Glutamatergic neuron (in vitro differentiated cells): ENCODE measurements at places on chromosomes 11 and 22. TPM values are rescaled to one million over a fixed set of nuclear protein-coding genes. Genes with fewer than 3 reads are reported as not detected.
A peak's percentile ranks its signal among the peaks of the same experiment; 100 is the strongest.

DNA sequence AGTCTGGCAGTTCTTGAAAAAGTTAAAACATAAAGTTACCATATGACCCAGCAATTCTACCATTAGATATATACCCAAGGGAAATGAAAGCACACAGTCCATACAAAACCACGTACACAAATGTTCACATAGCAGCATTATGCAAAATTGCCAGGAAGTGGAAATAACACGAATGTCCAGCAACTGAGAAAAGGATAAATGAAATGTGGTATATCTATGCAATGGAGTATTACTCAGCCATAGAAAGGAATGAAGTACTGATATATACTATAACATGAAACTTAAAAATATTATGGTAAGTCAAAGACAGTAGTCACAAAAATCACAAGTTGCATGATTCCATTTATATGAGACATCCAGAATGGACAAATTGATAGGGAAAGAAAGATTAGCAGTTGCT is 57.9 kb downstream of the C2CD3 start:
- DNase-seq = no peak
- H3K27ac ChIP-seq = no peak overlapping the region
- H3K4me3 ChIP-seq = no peak overlapping the region
- no peaks in the 10 kb centered on the region for H3K4me1 ChIP-seq
- peaks cover 22% of the 10 kb centered on the region for H3K36me3 ChIP-seq

DNA sequence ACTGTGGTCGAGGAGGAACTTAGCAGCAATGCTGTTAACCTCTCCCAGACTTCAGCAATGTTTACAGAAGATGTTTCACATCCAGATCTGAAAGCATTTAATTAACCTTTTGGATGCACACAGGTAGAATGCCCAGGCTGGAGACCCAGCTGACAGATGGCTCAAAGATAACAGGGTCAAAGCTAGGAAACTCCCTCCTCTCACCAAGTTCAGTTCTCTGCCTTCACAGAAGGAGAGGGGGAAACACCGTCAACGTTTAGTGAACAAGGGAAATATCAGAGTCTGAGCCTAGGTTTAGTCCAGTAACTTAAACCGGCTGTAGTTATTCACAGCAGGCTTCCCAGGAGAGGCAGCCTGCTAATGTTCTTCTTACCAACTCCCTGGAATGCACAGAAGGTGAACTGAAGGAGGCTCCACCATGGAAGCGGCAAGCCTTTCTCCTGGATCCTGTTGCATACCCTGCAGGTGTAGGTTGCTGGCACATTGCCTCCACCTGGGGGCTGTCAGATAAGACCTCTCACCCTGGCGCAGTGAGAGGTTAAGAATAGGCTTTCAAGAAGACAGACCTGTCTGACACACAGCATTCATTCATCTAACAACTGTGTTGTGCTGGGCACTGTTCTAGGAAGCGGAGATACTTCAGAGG is 23.5 kb upstream of the ANKK1 start:
- H3K27me3 ChIP-seq = no peaks in the 10 kb centered on the region
- peaks cover 3% of the 10 kb centered on the region for H3K36me3 ChIP-seq
- no peak overlapping the region for H3K27ac ChIP-seq
- no peak overlapping the region for H3K4me3 ChIP-seq

DNA sequence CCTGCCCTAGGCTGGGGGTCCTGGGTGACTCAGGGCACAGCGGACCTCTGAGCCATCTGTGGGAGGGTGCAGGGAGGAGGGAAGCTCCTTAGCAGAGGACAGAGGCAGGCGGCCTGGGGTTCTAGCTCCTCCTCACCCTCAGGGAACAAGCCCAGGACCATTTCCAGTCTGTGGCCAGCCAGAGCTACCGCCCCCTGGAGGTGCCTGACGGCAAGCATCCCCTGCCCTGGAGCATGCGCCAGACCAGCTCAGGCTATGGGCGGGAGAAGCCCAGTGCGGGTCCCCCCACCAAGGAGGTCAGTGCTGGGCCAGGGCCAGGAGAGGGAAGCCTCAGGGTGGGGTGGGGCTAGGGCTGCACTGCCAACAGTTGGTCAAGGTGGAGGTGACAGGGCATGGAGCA is 26.0 kb upstream of the LRRC10B start:
- H3K4me3 ChIP-seq = no peak overlapping the region
- peak overlapping the region; percentile 92 for H3K27ac ChIP-seq
- peaks cover 33% of the 10 kb centered on the region for H3K4me1 ChIP-seq
- H3K36me3 ChIP-seq = no peaks in the 10 kb centered on the region
- H3K27me3 ChIP-seq = peaks cover 4% of the 10 kb centered on the region
- peak; percentile 85 for DNase-seq

GRCh38 chr11:12864316-12865156 is 144.6 kb upstream of the RASSF10 start:
- H3K27ac ChIP-seq = peak overlapping the region; percentile 35
- H3K4me3 ChIP-seq = peak overlapping the region; percentile 44
- DNase-seq = no peak
- H3K27me3 ChIP-seq = no peaks in the 10 kb centered on the region
- H3K4me1 ChIP-seq = peaks cover 35% of the 10 kb centered on the region

DNA sequence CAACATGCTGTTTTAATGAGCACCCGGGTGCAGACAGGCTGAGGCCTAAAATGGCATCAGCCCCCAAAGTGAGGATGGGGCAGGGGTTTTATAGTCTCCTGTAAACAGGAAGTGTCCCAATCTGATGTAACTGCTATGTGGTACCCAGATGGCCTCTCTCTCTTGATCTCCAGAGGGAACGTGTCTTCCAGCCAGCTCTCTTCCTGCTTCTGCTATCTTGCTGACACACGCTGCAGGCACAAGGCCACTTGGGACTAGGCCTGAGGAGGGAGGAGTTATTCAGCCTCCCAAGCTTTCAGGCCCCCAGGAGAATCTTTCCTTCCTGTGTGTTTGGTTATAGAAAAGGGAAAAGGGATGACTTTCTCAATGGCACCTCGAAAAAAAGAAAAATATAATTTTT is 11.4 kb upstream of the VSTM5 start:
- H3K36me3 ChIP-seq = no peaks in the 10 kb centered on the region
- H3K27ac ChIP-seq = peak overlapping the region; percentile 65
- peak; percentile 35 for DNase-seq
- H3K27me3 ChIP-seq = no peaks in the 10 kb centered on the region
- H3K4me3 ChIP-seq = no peak overlapping the region

DNA sequence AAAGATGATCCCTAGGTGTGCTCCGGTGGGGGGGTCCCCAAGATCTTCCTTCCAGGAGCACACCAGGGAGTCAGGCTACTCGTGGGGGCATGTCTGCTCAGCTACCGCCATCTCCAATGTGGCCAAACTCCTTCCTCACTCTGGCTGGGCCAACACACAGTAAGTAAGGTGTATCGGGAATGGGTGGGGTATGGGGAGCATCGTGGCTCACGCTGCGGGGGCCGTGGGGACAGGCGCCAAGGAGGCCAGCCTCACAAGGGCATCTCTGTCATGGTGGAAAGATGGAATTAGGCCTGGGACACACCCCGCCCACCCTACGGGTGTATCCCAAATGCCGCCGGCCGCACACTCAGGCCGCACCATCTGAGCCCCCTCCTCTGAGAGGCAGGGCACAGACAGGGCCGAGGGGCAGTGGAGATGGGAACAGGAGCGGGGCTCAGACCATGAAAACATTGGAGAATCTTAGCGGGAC is 8.3 kb downstream of the IGF2 start:
- H3K27me3 ChIP-seq = peaks cover 1% of the 10 kb centered on the region
- H3K4me3 ChIP-seq = no peak overlapping the region
- DNase-seq = peak; percentile 10
- peaks cover 10% of the 10 kb centered on the region for H3K36me3 ChIP-seq
- H3K27ac ChIP-seq = no peak overlapping the region

DNA sequence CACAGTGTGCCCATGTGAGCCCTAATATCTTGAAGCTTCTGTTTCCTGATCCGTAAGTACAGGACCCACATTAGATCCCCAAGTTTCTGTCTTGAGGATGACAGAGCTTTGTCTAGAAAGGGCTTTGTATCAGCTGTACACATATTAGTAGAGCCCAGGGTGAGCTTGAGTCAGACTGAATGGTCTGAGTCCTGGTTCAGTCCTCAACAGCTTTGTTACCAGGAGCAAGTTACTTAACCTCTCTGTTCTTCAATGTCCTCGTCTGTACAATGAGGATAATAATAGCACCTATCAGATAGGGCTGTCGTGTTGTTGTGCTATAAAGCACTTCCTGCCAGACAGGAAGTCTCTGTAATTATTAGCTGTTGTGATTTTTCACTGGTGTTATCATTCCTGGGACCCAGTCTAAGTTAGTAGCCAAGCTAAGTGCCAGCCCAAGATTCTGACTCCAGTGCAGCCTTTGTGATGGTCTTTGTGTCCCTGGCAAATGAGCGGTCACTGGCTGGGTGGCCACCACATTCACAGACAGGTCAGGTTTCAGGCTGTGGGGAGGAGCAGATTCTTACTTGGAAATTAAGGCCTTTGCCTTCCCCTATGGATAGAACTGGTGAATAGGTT is 6.8 kb downstream of the TOM1 start:
- no peak overlapping the region for H3K4me3 ChIP-seq
- no peaks in the 10 kb centered on the region for H3K36me3 ChIP-seq
- peaks cover 4% of the 10 kb centered on the region for H3K27me3 ChIP-seq
- DNase-seq = no peak
- peaks cover 12% of the 10 kb centered on the region for H3K4me1 ChIP-seq

- no peak for DNase-seq
- no peaks in the 10 kb centered on the region for H3K36me3 ChIP-seq
- no peak overlapping the region for H3K4me3 ChIP-seq
Measured at GRCh38 chr11:88117281-88117858, 57.9 kb downstream of the RAB38 start.

DNA sequence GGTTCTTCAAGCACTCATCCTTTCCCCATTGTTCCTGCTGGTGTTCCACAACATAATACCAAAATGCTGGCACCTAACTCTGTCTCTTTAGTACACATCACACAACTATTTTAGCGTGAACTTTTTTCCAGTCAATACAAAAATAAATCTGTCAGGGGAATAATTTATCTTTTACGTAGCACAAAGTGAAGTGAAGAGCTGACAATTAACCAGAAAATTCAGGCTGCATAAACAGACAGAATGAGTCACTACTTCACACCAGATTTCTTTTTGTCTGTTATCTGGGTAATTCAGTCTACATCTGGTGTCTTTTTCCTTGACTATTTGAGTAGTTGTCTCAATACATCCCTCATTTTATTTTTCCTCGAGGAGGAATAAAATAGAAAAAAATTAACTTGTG is 7.9 kb upstream of the ETS1 start:
- H3K4me1 ChIP-seq = no peaks in the 10 kb centered on the region
- H3K36me3 ChIP-seq = no peaks in the 10 kb centered on the region
- no peaks in the 10 kb centered on the region for H3K27me3 ChIP-seq
- H3K4me3 ChIP-seq = no peak overlapping the region

- peaks cover 13% of the 10 kb centered on the region for H3K27me3 ChIP-seq
- H3K4me3 ChIP-seq = peak overlapping the region; percentile 58
- H3K36me3 ChIP-seq = peaks cover 5% of the 10 kb centered on the region
- H3K4me1 ChIP-seq = peaks cover 55% of the 10 kb centered on the region
Measured at GRCh38 chr11:47468598-47469214, 19.8 kb upstream of the RAPSN start.

GRCh38 chr11:64723907-64724862 is 1.2 kb upstream of the NRXN2 start:
- peaks cover 26% of the 10 kb centered on the region for H3K27me3 ChIP-seq
- H3K36me3 ChIP-seq = no peaks in the 10 kb centered on the region
- peak overlapping the region; percentile 76 for H3K4me3 ChIP-seq
- no peak for DNase-seq

DNA sequence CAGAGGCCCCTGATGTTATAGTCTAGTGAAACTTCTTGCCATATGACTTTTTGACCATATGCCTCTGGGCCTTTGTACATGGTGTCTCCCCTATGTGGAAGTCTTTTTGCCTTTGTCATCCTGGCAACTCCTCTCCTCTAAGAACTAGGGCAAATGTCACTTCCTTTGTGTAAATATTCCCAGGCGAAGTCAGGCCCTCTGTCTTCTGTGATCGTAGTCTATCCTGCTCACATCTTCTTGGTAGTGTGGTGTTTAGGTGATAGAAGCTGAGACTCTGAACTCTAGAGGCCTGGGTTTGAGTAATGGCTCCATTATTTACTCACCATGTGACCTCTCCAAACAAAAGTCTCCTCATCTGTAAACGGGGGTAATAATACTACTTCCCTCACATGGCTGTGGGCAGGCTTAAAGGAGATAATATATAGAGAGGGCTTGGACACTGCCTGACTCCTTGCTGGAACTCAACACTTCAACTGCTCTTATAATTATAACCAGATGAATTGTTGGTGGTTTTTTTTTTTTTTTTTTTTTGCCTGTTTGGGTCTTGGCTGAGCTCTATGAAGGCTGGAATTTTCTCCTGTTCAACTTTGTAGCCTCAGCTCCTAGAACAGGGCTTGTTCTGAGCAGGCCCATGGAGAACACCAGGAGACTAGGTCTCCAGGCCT is 43.8 kb downstream of the INSC start:
- no peaks in the 10 kb centered on the region for H3K36me3 ChIP-seq
- H3K27me3 ChIP-seq = no peaks in the 10 kb centered on the region
- no peak overlapping the region for H3K27ac ChIP-seq
- H3K4me1 ChIP-seq = no peaks in the 10 kb centered on the region
- no peak for DNase-seq
- H3K4me3 ChIP-seq = no peak overlapping the region

DNA sequence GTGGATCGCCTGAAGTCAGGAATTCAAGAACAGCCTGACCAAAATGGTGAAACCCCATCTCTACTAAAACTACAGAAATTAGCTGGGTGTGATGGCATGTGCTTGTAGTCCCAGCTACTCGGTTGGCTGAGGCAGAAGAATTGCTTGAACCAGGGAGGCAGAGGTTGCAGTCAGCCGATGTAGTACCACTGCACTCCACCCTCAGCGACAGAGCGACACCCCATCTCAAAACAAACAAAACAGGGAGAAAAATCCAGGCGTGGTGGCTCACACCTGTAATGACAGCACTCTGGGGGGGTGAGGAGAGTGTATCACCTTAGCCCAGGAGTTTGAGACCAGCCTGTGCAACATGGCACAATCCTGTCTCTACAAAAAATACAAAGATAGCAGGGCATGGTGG is 802.3 kb upstream of the ARHGAP42 start:
- H3K27ac ChIP-seq = no peak overlapping the region
- no peaks in the 10 kb centered on the region for H3K36me3 ChIP-seq
- DNase-seq = no peak
- no peaks in the 10 kb centered on the region for H3K27me3 ChIP-seq

DNA sequence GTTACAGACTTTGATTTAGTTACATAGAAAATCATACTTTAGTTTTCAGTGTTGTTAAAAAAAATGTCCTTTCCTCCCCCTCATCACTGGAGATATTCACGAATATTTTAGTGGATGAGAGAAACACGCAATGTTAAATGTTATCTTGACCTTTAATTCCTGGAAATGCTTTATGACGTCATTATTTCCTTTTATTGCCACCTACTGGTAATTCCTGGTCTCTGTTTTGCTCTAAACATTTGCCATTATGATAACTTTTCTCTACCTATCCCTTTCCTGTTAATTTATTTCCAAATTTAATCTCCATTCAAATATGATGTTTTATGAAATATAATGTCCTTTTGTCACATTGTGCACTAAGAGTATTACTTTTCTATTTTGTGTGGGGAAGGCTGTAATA is 770.6 kb downstream of the FAM181B start:
- no peaks in the 10 kb centered on the region for H3K27me3 ChIP-seq
- DNase-seq = no peak
- H3K27ac ChIP-seq = no peak overlapping the region
- H3K4me3 ChIP-seq = no peak overlapping the region
- peaks cover 9% of the 10 kb centered on the region for H3K4me1 ChIP-seq
- H3K36me3 ChIP-seq = no peaks in the 10 kb centered on the region

GRCh38 chr11:134513585-134514120 is 101.6 kb upstream of the B3GAT1 start:
- H3K27me3 ChIP-seq = peaks cover 18% of the 10 kb centered on the region
- H3K27ac ChIP-seq = no peak overlapping the region
- H3K4me1 ChIP-seq = peaks cover 36% of the 10 kb centered on the region
- no peak for DNase-seq
- H3K4me3 ChIP-seq = no peak overlapping the region

The PKP3 gene
- not detected for total RNA-seq

The TUBA8 gene
- 3.7 TPM for total RNA-seq

The TRPM5 gene
- total RNA-seq = not detected

The PAMR1 gene
- 10.6 TPM for total RNA-seq

The LSP1 gene
- total RNA-seq = 2.5 TPM

The VPS51 gene
- total RNA-seq = 105 TPM
